NCI-H82 (cell line): ENCODE measurements at places on chromosomes 3 and 15.

- DNase-seq: no peak
Measured at GRCh38 chr15:78363381-78363734, 23.2 kb downstream of the CRABP1 start.

- no peak for DNase-seq
Measured at GRCh38 chr3:144275005-144275404, 303.4 kb downstream of the DIPK2A start.

GRCh38 chr3:32261545-32261944 lies 23.1 kb downstream of the CMTM8 start:
- DNase-seq: no peak

DNA sequence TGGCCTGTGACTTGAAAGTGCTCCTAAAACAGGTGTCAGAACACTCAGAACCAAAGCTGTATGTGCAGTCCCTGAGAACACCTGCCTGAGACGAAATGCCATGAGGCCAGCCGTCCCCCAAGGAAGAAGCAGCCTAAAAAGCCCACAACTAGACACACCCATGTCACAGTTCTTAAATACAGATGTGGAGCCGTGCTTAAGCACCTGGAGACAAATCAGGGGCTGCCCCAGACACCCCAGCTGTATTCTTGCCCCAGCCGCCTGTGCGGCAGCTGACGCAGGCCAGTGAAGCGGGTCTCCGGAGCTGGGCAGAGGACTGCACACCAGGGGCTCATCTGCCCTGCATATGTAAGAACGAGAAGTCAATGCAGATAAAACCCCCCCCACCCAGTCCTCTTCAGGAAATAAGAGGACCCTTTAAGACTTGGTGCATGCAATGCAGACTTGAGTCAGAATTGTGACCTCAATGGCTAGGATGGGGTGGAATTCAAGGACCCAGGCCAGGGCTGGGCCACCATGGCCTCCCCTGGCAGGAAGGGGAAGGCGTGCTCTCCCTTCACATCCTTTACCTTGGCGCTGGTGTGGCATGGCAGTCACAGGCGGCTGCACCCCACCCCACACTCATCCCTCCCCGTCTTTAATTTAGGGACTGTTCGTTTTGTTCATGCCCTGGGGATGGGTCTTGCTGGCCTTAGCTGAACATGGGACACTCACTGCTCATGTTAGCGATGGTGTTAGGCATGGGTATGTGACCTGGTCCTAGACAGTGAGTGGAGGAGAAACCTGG lies 27.7 kb upstream of the PLXNA1 start:
- DNase-seq: no peak
